ENCODE measurements at places on chromosomes 5 and 9.

- DNase-seq, result no peak
These were observed 42.1 kb downstream of the CACNA1B start for GRCh38 chr9:137919649-137920141.

- no peak for DNase-seq
These were observed 12.7 kb upstream of the ZCCHC7 start for GRCh38 chr9:37107701-37108100.

DNA sequence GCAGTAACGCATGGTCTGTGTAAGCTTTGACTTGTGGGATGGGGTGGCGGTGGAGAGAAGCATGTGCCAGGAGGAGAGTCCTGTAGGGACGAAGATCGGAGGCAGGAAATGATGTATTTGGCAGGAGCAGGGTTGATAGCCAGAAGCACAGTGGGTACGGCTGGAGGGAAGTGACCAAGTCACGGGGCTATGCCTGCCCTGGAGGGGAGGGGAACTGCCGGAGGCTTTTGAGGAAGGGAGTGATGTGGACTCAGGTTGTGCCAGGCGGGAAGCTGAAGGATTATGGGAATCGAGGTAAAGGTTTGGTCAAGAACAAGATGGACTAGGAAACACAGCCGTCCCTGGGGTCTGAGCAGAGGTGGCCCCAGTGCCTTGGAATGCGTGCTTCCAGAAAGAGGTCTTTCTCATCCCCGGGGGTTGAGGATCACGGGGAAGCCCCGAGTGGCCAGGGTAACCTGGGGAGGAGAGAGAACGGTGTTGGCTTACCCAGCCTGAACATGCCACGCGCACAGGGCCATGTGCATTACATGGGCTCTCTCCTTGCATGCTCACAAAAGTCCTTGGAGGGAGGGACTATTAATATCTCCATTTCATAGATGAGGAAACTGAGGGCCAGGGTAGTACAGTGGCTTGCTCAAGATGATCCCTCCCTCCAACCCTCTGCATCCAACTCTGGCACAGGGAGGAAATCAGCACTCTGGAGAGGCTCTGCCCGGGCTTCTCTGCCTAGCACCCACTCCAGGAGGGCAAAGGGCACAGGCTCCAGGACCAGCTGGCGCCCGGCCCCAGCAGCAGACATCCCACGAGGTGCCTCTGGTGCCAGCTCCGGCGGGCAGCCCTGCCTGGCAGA is 253.8 kb downstream of the PBX3 start:
- DNase-seq, result no peak

DNA sequence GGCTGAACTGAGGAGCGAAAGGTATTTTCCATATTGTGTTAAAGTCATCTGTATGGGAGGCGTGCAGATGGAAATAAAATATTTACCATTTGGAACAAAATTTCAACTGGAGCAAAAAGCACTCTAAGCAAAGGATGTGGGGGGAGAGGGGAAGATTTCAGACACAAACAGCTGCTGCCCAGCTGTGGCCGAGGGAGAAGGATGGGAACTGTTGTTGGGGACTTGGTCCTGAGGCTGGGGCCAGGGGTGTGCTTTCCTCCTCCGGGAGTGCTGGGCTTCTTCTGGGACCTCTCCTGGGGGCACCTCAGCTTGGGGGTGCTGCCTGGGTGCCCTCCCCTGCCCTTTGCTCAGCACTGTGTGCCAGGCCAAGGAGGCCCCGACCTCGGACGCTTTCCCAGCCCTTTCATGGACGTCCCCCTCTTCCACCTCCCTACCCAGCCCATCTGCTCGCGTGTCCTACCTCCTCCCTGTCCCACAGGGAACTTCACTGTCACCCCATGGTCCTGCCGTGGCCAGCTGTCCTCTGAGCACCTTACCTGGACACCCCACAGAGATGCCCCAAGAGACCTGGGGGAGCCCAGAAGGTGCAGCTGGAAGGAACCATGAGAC is 101.9 kb upstream of the COL5A1 start:
- DNase-seq, result peak; percentile 49

GRCh38 chr9:84937180-84937579 is 267.7 kb downstream of the NTRK2 start:
- DNase-seq, result no peak

All from left lung (tissue), 14 donors.